ENCODE measurements at places on chromosomes 2 and 18.

- no peaks in the 10 kb centered on the region for H3K36me3 ChIP-seq
- peaks cover 4% of the 10 kb centered on the region for H3K27me3 ChIP-seq
- H3K4me3 ChIP-seq = no peak overlapping the region
- no peak for DNase-seq
- no peak overlapping the region for H3K27ac ChIP-seq
- no peaks in the 10 kb centered on the region for H3K4me1 ChIP-seq
These were observed 37.5 kb downstream of the DDX18 start for GRCh38 chr2:117851969-117852368.

DNA sequence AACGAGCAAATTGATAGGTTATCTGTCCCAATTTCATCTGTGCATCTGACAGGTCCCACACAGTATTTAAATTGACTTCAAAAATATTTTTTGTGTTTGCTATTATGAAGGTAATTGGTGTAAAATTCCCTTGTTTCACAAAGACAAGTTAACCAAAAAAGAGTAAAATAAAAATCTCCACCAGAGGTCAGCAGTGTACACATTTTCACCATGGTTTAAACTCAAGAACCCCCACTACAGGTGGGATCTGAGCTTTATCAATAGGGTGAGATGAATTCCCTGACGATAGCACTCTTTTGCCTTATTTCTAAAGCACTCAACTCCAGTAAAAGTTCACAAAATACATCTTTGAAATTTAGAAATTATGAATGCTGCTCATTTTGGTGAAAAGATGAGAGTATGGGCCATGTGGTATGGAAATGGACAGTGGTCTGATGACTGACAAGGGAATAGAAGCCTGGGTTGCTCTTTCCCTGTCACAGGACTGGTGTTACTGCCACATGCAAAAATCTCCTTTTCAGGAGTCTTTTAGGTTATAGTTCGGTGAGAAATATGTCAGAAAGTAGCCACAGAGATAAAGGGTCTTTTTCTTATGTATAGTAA is 68.0 kb downstream of the SERPINB8 start:
- no peak for DNase-seq
- H3K27me3 ChIP-seq = no peaks in the 10 kb centered on the region
- H3K4me1 ChIP-seq = no peaks in the 10 kb centered on the region
- H3K27ac ChIP-seq = no peak overlapping the region

DNA sequence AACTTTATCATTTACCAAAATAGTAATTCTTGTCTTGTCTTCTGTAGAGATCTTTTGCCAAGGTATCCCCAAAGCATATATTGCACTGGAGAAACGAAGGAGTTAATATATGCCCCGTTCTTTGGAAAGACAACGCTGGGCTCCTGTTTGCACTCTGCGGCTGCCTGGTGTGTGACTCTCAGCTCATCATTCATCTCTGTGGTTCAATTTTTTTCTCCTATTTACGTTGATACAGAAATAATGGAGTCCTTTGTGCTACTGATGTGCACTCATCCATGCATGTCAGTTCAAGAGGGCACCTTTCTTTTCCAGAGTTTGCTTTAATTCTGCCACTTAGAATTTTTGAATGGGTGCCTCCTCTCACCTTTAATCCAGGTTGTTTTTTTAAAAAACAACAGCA is 655.5 kb downstream of the DCDC2C start:
- H3K4me1 ChIP-seq = no peaks in the 10 kb centered on the region
- no peak overlapping the region for H3K4me3 ChIP-seq
- H3K27ac ChIP-seq = no peak overlapping the region
- H3K27me3 ChIP-seq = no peaks in the 10 kb centered on the region
- H3K36me3 ChIP-seq = no peaks in the 10 kb centered on the region
- no peak for DNase-seq

DNA sequence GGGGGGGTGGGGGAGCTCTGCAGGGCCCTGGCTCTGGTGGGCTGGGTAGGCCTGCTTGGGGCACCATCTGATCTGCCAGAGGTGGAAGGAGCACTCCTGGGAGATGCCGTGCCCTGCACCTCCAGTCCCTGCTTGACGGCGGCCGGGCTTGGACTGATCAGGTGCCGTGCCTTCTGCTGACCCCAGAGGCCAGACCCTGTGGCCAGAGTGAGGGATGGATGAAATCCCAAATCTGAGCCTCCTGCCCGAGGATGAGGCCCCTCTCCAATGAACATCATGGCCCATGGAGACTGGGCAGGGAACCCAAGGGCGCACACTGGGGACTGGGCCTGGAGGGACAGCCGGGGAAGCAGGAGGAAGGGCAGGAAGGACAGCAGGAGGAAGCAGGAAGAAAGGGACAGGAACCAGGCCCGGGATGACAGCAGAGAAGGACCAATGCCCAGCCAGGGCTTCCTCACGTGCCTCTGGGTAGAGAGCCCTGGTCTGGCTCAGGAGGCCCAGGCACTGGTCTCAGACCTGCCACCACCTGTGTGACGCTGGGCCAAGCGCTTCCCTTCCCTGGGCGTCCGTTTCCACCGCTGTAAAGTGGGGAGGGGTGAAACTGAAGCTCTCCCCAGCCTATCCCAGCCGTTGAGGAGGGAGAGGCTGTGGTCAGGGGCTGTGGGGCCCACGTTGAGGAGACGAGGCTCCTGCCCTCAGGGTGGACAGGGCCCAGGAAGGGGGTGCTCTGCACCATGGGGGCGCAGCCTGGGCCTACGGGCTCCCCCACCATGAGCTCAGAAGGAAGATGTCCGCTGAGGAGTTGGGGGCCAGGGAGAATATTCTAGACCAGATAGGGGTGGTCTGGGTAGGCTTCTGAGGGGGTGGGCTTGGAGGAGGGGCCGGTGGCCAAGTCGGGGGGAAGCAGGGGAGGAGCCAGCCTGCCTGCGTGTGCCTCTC is 1.0 kb upstream of the GPR35 start:
- no peak for DNase-seq
- no peak overlapping the region for H3K27ac ChIP-seq
- H3K27me3 ChIP-seq = no peaks in the 10 kb centered on the region
- no peaks in the 10 kb centered on the region for H3K4me1 ChIP-seq

GRCh38 chr2:75200140-75201096 is 1.1 kb upstream of the TACR1 start:
- no peaks in the 10 kb centered on the region for H3K36me3 ChIP-seq
- H3K4me3 ChIP-seq = peak overlapping the region; percentile 25
- no peak overlapping the region for H3K27ac ChIP-seq

GRCh38 chr2:7835693-7836680 is 845.9 kb upstream of the ID2 start:
- H3K4me3 ChIP-seq = no peak overlapping the region
- no peak for DNase-seq
- H3K36me3 ChIP-seq = no peaks in the 10 kb centered on the region
- no peaks in the 10 kb centered on the region for H3K4me1 ChIP-seq
- no peak overlapping the region for H3K27ac ChIP-seq
- H3K27me3 ChIP-seq = no peaks in the 10 kb centered on the region
